ENCODE measurements at places on chromosomes 4 and X.
A peak's percentile ranks its signal among the peaks of the same experiment; 100 is the strongest.

- no peak for DNase-seq
Observed at GRCh38 chr4:53059256-53059655, 197.1 kb downstream of the RASL11B start.

GRCh38 chr4:84804136-84804535 lies 162.4 kb downstream of the WDFY3 start:
- peak; percentile 27 for DNase-seq

DNA sequence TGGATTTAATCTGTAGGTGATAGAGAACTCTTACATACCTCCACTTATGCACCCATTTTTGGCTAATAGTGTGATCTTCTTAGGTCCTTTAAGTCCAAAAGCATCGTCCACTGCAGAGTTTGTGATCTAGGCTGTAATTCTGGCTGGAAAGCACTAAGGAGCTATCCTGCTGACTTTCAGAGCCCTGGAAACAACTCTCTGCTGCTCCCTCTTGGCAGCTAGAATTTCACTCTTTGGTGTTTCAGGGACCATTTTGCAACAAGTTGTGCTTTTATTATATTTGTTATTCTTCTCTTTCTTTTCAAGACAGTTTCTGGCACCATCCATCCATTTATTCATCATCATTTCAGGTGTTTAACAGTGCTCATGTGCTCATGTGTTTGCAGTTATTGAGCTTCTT lies 130.0 kb downstream of the RBM46 start:
- no peak for DNase-seq

- no peak for DNase-seq
Observed at GRCh38 chr4:7823416-7823824, 116.2 kb downstream of the AFAP1 start.

DNA sequence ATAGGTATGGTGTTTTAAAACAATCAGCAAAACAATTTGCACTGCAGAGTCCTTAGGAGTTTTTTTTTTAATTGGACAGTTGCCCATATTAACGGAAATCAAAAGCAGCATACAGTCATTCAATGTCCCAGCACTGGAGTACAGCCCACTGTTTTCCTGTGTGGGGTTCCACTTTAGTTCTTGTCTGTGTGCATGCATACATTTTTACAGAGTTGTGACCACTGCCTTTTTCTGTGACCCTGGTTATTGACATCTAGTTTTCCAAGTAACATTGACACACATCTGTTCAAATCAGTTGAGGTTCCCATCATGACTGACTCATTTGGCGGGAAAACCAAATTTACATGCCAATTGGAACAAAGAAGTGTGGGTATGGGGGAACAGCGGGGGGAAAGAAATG lies 83.3 kb downstream of the HPRT1 start:
- DNase-seq, result no peak

- DNase-seq, result no peak
Observed at GRCh38 chr4:128159967-128160366, 98.9 kb downstream of the LARP1B start.

GRCh38 chr4:35934320-35934981 lies 309.9 kb downstream of the ARAP2 start:
- DNase-seq, result no peak

DNA sequence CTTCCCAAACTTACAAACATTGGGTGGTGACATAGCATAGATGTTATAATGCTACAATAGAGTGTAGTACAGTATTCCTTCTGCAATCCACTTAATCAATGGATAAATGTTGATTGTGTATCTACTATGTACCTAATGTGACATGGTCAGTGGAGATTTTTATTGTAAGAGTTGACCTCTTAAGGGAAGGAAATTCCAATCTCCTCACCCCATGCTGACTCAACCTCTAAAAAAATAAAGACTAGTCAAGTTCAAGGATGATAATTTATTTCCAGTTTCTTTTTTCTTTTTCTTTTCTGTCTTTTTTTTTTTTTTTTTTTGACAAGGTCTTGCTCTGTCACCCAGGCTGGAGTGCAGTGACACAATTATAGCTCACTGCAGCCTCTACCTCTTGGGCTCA lies 206.5 kb upstream of the STS start:
- DNase-seq, result no peak

DNA sequence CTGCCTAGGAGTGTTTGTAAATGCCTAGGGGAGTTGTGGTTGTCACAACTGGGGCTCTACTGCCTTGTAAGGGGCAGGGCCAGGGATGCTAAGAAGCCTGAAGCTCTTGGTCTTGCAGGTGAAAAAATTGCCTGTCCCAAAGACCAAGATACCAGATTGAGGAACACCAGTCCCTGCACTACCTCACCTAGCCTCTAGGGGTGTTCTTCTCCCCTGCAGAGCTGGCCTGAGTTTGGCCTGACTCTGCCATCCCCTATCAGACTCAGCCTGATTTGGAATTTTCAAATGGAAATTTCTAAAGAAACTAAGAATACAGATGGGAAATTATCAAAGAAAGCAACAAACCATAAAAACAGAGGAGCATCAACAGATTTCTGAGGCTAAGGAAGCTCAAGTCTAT lies 90.4 kb downstream of the ZC4H2 start:
- no peak for DNase-seq

DNA sequence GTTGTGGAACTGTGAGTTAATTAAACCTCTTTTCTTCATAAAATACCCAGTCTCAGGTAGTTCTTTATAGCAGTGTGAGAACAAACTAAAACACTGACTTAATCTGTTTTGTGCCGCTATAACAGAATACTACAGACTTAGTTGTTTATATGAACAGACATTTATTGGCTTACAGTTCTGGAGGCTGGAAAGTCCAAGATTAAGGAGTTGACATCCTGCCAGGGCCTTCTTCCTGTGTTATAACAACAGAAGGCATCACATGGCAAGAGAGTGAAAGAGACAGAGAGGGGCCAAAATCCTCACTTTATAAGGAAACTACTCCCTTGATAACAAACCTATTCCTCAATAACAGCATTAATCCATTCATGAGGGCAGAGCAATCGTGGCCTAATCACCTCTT lies 42.5 kb upstream of the KCNIP4 start:
- no peak for DNase-seq

DNA sequence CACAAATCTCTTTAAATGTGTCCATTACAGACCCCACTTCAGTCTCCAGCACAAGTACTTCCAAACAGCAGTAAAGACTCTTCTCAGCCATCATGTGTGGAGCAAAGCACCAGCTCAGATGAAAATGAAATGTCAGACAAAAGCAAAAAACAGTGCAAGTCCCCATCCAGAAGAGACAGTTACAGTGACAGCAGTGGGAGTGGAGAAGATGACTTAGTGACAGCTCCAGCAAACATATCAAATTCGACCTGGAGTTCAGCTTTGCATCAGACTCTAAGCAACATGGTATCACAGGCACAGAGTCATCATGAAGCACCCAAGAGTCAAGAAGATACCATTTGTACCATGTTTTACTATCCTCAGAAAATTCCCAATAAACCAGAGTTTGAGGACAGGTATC lies 78.0 kb downstream of the SLC10A6 start:
- no peak for DNase-seq

DNA sequence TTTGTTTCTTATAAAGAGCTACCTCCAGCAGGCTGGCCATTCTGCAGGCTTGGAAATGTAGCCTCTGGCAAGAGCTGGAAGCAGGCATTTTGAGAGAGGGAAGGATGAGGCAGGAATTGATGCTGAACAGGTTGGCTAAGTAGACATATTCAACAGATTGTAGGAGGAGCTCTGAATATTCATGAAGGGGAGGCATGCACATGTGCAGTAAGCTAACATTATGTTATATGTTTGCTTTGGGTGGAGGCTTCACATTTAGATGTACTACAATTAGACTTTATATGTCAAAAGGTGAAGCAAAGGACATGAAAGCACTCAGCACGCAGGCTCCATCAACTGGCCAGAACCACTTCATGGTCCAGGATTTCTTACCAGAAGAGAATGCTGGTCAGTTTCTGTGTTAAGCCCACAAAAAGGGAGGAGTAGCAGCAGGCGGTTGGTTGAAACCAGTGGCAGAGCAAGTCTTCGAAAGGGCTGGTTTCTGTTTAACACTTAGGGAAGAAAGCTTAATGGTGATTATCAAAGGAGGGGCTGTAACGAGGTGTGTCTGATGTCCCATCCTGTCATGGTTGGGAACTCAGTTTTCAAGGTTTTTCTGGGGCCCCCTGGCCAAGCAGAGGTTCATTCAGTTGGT lies 54.8 kb downstream of the FGFBP1 start:
- no peak for DNase-seq

DNA sequence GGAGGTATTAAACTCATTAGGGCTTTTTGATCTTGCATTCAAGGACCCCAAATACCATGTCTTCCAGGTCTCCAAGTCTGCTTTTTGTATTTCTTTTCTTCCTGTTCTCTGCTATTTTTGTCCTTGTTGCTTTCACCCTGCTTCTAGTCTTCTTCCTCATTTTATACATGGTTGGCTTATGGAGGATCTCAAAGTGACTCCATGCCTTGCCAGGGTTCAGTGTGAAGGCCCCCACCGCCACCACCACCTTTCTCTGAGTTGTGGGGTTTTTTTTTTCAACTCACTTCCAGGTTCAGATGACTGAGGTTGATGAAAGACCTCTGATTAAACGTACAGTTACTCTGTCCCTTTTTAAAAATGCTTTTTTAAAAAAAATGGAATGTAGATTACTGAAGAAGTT lies 96.3 kb downstream of the MAML3 start:
- DNase-seq, result no peak

DNA sequence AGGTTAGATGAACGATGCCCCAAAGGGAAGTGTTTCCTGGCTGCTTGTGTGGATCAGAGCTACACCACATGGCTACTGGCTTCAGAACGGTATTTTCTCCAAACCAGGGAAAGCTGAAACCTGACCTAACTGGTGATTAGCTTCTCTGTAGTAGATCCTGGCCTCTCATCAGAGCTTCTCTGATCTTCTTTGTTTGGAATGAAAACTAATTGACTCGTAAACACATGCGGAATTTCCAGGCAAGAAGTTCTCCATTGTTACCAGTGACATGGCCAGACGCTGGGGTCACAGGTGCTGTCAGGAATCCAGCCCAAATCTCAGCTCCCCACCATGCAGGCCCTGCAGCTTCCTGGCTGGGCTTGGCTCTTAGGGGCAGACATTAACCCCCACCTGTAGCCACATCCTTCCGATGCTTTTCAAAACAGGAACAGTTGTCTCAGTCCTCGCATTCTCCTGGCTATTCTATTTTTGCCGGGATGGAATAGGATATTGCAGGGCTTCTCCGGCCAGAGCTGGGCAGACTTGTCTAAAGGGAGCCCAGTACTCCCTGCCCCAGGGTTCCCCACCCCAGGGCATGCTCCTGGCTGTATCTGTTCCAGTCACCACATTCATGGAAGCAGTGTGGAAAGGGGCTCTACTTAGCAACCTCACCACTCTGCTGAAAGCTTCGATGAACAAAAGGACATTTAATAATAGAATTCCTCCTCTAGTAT lies 305.4 kb upstream of the F9 start:
- no peak for DNase-seq

DNA sequence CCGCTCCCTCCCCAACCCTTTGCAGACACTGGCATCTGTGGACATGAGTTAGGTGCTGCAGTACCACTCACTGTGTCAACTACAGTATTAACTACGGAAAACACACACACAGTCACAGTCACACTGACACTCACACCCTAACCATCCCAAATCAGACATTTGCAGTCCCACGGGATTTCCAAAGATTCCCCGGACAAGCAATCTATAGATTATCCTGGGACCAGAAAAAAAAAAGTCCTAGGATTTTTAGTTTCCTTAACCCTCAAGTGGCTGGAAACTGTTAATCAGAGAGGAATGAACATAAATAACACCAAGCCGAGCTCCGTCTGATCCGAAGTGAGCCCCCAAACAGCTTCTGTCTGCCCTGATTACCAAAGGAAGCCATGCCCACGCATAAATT lies 81.9 kb upstream of the DHRSX start:
- DNase-seq, result no peak

DNA sequence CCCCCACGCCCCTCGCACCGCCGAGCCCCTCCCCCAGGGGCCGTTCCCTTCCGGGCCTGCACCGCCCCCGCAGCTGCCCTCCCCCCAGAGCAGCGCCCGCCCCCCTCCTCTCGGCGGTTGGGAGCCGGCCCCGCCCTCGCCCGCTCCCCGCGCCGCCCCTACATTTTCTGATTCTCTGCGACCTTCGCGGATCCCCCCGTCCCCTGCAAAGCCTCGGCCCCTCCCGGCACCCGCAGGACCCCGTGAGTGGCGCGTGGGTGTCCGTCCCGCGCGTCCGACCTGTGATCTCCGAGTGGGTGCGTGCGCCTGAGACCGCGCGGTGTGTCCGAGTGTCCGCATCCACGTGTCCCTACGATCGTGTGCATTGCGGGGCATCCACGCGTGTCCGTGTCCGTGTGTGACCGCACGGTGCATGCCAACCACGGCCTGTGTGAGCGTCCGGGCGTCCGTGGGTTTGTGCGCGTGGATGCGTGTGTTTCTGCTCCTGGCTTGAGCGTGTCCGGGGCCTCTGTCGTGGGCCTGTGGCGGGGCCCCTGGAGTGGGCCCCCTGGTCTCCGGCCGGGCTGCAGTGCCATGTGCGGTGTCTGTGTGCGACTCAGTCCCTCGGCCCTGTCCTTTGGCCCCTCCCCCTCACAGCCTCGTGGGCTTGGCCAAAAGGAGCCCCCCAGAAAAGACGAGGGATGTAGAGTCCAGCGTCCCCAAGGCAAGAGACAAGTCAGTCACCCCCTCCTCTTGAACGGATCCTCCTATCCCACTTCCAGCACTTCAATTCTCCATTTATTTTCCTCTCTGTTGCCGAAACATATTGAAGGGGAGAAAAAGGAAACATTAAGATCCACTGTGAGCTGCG lies 8.8 kb upstream of the NKX1-1 start:
- no peak for DNase-seq

GRCh38 chr4:99832758-99833157 lies 16.1 kb downstream of the DAPP1 start:
- no peak for DNase-seq

- no peak for DNase-seq
Observed at GRCh38 chrX:153870791-153871360, 15.1 kb downstream of the L1CAM start.

GRCh38 chrX:100635989-100636320 lies 651 bp downstream of the TSPAN6 start:
- no peak for DNase-seq

GRCh38 chr4:184267673-184268583 lies 50.3 kb upstream of the ENPP6 start:
- DNase-seq, result no peak

DNA sequence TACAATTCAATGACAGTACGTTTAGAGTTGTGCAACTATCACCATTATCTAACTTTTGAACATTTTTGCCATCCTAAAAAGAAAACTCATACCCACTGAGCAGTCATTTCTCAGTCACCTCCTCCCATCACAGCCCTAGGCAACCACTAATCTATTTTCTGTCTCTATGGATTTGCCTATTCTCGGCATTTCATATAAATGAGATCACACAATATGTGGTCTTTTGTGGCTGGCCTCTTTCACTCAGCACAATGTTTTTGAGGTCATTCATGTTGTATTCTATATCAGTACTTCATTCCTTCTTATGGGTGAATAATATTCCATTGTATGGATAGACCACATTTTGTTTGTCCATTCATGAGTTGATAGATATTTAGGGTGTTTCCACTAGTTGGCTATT lies 103.0 kb downstream of the PPEF1 start:
- no peak for DNase-seq

DNA sequence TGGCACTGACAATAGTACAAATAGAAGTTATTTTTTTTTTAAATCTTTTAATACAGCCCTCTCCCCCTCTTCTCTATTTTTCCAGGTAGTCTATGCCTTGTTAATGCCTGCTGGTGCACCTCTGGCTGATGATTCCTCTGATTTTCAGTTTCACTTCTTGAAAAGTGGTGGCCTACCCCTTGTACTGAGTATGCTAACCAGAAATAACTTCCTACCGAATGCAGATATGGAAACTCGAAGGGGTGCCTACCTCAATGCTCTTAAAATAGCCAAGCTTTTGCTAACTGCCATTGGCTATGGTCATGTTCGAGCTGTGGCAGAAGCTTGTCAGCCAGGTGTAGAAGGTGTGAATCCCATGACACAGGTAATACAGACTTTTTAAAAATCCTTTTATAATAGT lies 99.1 kb downstream of the USP9X start:
- no peak for DNase-seq

Measured in cerebellar nuclear complex (tissue), 1 donor.